Endothelial cell of umbilical vein (primary cell): ENCODE measurements at places on chromosomes 6 and 20.

DNA sequence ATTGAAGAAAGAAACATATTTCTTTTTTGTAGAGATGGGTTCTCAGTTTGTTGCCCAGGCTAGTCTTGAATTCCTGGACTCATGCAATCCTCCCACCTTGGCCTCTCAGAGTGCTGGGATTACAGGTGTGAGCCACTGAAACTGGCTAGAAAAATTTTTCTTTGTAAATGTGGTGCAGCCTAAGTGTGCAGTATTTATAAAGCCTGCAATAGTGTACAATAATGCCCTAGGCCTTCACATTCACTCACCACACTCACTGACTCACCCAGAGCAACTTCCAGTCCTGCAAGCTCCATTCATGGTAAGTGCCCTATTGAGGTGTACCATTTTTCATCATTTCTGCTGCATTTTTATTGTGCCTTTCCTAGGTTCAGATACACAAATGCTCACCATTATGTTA is 31.4 kb downstream of the NHSL1 start:
- no peak for DNase-seq

DNA sequence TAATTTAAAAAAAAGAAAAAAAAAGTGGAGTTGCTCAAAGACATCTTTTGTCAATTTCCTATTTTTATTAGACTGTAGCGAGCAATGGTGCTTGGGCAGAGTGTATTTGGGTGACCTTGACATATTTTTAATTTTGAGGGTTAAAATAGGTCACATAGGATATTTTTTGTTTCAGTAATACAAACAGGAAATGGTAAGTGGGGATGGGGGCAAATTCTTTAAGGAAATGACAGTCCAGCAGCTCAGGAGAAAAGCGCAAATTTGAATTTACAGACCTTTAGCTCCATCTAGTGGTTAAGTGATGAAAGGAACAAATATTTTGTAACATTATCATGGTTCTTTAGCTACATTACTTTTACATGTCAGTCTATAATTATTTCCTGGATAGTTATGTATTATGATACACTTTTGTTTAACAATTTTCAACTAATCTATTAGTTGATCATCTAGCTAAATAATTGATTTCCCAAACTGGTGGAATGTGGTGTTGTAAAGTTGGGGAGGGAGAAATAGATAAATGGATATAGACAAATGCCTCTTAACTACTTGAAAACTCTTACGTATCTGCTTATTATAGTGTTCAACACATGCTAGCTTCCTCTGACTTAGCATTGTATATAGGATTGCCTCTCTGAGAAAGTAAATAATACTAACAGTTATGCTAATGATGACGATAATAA is 10.0 kb downstream of the CITED2 start:
- DNase-seq = peak; percentile 66

DNA sequence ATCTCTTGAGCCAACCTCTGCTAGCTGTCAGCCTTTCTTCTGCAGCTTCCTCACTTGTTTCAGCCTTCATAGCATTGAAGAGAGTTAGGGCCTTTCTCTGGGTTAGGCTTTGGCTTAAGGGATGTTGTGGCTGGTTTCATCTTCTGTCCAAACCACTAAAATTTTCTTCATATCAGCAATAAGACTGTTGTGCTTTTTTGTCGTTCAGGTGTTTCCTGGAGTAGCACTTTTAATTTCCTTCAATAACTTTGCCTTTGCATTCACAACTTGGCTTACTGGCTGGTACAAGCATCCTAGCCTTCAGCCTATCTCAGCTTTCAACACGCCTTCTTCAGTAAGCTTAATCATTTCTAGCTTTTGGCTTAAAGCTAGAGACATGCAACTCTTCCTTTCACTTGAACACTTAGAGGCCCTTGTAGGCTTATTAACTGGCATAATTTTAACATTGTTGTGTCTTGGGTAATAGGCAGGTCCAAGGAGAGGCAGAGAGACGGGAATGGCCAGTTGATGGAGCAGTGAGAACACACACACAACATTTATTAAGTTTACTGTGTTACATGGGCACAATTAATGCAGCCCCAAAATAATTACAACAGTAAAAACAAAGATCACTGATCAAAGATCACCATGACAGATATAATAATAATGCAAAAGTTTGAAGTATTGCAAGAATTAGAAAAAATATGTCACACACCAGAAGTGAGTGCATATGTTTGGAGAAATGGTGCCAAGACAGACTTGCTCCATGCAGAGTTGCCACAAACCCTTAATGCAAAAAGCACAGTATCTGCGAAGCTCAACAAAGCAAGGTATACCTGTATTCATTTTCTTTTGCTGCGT is 98.6 kb downstream of the HIVEP1 start:
- DNase-seq = no peak

DNA sequence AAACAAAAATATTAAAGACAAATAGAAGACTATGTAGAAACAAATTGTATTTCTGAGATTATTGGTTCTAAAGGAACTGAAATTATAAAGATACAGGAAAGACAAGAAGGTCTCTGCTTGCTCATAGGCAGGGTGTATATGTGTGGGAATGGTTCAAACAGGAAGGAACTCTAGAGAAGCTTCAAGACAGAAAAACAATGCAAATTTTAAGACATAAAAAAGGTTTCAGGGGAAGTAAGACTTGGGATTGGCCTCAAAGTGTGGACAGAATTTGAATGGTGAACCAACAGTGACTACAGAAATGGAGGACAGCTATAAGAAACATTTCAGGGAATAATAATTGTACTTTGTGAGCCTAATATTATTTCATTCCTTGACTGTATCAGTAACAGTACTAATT is 50.3 kb downstream of the OR2B2 start:
- no peak for DNase-seq

GRCh38 chr20:21189761-21190523 is 64.1 kb downstream of the KIZ start:
- DNase-seq = no peak

DNA sequence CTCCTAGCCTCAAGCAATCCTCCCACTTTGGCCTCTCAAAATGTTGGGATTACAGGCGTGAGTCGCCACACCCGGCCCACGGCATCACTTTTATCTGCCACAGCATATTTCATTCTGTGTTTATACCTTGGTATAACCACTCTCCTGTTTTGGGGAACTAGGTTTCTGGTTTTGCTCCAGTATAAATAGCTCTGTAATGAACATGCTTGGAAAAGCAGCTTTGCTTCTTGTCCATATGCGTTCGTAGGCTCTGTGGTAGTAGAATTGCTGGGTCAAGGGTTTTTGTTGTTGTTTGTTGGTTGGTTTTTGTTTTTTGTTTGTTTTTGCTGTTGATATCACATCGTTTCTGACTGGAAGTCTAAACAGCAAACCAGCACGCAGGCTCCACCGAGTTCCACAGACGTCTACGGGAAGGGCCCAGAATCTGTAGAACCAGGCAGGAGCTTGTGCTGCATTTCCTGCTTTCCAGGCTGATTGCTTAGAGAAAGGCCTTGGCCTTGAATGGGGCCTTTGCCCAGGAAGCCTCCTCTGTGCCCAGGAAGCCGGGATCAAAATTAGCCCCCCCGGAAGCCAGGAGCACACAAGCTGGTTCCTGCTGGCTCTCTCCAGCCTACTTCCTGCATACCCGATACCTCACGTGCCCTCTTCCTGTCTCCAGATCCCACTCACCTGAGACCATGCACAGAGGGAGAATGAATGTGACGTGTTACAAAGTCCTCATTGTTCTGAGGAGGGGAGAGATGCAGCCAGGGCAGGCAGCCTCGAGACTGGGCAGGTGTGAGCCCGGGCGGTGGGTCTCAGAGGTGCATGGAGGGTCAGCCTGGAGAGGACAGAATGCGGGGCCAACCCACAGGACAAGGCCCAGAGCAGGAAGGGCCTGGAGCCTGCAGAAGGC is 34.7 kb downstream of the AAR2 start:
- DNase-seq = no peak

DNA sequence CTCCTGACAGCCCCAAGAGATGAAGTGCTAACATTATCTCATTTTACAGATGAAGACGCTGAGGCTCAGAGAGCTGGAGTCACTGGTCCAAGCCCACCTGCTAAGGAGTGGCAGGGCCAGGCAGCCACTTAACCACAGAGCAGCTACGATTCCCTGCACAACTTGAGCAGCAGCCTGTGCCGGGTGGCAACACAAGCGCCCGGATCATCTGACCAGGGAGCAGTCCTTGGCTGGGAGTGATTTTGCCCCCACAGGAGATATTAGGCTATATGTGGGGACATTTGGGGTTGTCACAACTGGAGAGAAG is 93.2 kb upstream of the PTPN1 start:
- DNase-seq = no peak

DNA sequence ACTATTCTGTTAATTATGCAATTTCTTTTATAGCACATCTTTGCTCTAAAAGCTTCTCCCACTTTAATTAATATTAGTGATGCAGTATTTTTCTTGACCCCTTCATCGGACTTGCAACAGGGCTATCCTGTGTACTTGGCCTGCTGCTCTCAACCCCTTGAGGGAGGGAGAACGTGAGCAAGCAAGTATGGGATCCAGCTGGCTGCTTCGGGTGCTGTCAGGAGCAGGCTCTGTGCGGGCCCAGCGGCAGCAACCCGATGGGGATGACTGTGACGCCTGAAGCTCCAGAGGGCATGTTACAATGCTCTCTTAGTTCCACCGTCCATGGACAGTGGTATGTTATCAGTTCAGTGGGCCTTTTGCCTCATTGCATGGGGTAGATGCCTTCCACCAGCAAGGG is 519.8 kb upstream of the CITED2 start:
- DNase-seq = no peak

DNA sequence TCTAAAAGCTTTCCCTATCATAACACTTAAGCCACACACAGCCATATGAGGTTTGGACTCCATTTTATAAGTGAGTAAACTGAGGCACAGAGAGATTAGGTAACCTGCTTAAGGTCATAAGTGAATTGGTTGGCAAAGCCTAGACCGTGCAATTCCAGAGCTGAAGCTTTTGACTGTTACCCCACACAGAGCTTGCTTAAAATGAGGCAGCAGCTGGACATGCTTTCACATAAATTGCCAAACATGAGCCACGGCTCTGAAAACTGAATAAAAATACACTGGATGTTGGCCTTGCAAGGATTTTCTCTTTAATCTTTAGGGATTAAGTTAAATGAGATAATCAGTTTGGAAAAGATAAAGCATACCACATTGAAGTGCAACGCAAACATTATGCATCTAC is 2.5 kb downstream of the RIPOR2 start:
- DNase-seq = no peak

GRCh38 chr6:106370639-106371038 is 10.1 kb downstream of the CRYBG1 start:
- DNase-seq = no peak
